ENCODE measurements at places on chromosomes 11 and 22.
A peak's percentile ranks its signal among the peaks of the same experiment; 100 is the strongest.

- no peak for DNase-seq
These were observed 62.1 kb upstream of the ARFGAP3 start for GRCh38 chr22:42919199-42919598.

DNA sequence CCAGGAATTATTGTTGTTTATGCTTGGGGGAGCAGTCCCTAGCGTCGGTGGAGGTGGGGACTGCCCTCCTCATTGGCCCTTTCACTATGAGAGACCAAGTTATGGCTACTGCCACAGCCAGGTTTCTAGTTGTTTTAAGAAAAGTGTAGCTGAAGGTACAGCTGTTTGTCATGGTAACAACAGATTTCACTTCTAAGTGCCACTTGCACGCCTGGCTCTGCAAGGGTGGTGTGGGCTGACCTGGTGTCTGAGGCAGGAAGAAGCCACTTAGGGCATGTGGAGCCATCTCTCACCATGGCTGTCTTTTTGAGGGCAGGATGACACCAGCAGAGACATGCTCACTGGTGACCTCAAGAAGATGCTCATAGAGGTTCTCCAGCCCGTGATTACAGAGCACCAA lies 46.3 kb upstream of the MPEG1 start:
- peak; percentile 16 for DNase-seq

GRCh38 chr11:2804189-2804588 lies 81.4 kb downstream of the CDKN1C start:
- no peak for DNase-seq

- DNase-seq, result no peak
These were observed 746.1 kb downstream of the CNTN5 start for GRCh38 chr11:99766811-99767210.

GRCh38 chr11:16909359-16910035 lies 104.7 kb downstream of the PLEKHA7 start:
- no peak for DNase-seq

All from DMS53 (cell line).